ENCODE measurements at places on chromosomes 11 and 22.
A peak's percentile ranks its signal among the peaks of the same experiment; 100 is the strongest.

DNA sequence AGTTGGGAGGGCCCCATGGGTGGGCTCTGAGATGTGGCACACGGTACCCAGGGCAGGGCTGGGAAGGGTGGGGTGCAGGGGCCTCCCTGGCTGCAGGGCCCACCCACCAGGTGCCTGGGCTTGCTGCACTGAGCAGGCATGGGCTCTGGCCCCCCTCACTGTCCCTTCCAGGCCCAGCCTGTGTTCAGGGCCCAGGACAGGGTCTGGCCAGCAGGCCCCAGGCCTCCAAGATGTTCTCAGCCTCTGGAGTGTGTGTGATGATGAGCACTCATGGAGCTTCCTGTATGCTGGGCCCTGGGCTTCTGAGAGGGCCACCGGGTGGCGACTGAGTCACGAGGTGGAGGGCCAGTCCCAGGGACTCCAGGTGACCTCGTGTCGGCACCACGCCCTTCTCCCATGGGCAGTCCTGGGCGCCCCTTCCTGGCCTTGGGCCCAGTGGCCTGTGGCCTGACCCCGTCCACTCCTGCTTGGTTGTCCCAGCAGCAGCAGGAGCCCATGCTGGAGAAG is 55.9 kb upstream of the CCDC188 start:
- no peak for DNase-seq

DNA sequence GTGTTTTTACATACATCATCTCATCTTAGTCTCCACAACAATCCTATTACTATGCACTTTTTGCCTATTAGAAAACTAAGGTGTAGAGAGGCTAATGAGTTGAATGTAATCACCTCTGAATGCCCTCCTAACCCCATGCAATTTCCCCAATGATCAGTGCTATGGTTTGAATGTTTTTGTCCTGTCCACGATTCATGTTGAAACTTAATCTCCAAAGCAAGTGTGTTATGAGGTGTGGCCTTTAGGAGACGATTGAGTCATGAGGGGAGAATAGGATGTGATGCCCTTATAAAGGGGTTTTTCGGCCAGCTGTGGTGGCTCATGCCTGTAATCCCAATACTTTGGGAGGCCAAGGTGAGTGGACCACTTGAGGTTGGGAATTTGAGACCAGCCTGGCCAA is 2.0 kb upstream of the CCDC73 start:
- no peak for DNase-seq

- DNase-seq = no peak
Observed at GRCh38 chr11:13761716-13762115, 93.2 kb downstream of the FAR1 start.

DNA sequence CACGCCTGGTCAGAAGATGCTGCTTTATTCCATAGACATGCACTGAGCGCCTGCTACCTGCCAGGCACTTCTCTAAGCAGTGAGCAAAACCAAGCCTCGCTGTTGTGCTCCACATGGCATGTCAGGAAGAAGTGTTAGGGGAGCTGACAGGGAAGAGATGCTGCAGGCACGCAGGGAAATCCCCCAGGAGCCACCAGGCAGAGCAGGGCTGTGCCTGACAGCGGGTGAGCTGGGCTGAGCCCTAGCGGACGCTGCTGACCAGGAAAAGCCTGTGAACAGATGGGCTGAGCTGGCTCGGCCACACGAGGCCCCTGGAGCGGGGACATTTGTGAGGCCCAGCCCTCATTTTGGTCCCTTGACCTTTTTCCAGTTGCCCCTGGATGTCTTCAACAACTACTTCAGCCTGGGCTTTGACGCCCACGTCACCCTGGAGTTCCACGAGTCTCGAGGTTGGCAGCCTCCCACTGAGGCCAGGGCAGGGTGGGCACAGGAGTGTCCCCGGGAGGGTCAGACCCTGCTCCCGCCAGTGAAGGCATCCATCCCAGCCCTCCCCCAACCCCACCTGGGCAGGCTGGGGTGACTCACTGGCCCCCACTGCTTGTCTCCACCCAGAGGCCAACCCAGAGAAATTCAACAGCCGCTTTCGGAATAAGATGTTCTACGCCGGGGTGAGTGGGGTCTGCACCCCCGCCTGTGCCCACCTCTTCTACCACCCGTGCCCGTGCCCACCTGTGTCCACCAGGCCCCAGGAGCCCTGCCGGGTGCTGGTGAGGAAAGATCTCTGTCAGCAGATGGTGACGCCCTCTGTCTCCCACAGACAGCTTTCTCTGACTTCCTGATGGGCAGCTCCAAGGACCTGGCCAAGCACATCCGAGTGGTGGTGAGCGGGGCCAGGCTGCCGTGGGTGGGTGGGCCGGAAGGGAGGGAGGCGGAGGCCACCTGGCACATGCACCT is 7.4 kb upstream of the MDK start:
- no peak for DNase-seq

- no peak for DNase-seq
Observed at GRCh38 chr11:133595998-133596590, 63.8 kb upstream of the OPCML start.

GRCh38 chr11:40302669-40303068 is 1156.8 kb downstream of the LRRC4C start:
- DNase-seq = no peak

DNA sequence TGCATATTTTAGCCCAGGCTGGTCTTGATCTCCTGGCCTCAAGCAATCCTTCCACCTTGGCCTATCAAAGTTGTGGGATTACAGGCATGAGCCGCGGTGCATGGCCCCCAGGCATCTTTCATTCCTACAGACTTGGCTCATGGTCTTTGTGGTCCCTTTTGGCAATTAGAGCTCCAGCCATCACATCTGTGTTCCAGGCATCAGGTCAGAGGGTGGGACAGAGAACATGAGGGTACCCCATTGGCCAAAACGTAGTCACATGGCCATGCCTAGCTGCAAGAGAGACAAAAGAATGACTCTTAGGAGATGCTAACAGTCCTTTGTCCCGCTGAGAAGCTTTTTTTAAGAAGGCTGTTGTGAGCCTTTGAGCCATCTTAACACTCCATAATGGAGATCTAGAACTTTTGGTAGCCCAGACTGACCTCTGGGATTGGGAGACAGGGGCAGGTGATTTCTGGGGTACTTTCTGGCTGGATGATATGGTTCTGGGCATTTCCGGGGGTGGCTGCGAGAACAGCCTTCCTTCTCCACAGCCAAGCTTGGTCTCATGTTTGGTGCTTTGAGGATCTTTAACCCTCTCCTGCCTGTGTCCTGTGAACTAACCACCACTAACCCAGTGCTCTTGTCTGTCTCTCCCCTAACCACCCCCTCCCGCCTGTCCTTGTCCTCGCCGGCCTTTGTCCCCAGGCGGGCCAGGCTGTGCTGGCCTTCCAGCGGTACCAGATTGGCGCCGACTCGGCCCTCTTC is 18.4 kb upstream of the TAB1 start:
- no peak for DNase-seq

- DNase-seq = no peak
Observed at GRCh38 chr11:14768526-14769188, 123.4 kb downstream of the CYP2R1 start.

DNA sequence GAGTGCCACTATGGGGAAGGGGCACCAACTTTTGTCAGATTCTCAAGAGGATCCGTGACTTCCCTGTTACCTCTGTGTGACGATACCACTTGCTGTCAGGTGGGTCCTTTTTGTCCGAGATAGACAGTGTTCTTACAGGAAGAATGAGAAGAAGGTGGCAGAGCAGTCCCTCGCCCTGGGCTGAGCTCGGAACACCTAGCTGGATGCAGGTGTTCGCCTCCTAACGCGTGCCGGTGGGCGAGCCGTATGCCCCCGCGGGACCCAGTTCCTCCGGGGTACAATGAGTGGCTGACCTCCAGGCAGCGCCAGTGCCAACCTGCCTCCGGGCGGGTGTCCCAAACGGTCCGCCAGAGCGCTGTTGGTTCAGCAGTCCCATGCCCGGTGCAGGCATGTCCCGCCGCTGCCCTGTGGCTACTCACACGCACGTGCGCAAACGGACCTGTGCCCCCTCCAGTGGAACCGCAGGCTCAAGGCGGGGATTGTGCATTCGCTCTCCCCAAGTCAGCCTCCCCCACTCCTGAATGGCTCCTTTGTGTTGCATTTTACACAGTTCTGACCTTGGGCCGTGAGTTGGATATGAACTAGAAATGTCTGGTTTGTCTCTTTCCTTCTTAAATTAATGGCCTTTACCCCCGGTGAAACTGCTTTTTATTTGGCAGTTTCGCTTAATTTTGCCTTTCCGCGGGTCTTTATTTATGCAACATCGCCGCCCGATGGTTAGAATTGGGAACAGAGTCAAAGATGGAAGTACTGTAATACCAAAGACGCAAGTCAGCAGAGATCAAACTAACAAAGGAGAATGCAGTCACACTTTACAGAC is 1.1 kb upstream of the ABTB2 start:
- peak; percentile 66 for DNase-seq

GRCh38 chr11:116980136-116980793 is 118.0 kb downstream of the SIK3 start:
- DNase-seq = no peak

DNA sequence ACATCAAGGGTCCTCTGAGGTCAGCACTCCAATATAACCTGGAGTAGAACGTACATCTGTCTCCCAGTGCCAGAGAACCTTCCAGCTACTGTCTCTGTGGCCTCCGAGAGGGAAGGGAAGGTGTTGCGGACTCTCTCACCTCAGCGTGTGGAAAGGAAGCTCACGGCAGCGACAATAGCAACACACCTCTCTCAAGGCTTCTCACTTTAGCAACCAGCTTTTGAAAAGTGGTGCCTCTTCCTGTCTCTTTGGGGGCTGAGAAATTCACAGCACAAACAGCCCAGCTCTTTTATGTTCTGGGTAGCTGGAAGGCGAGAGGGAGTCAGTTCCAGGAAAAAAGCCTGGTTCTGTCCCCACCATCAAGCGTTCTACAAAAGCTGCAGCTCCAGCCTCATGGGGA is 156.9 kb upstream of the TBCEL start:
- DNase-seq = no peak

DNA sequence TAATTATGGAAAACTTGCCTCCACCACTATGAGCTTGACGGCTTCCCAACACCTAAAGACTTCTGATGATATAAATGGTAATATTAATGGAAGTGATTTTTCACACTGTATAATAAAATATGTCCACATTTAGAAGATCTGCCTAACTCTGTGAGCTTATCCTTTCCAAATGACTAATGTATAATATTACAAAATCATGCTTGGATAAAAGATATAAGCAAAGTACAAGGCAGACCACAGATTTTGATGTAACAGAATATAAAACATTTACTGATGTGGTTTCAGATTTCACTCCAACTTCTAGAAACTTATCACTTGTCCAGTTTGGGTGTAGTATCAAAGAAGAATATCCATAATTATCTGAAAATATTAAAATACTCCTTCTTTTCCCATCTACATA is 36.9 kb downstream of the GALNT18 start:
- no peak for DNase-seq

GRCh38 chr11:7019500-7020182 is 505 bp downstream of the ZNF214 start:
- peak; percentile 28 for DNase-seq

DNA sequence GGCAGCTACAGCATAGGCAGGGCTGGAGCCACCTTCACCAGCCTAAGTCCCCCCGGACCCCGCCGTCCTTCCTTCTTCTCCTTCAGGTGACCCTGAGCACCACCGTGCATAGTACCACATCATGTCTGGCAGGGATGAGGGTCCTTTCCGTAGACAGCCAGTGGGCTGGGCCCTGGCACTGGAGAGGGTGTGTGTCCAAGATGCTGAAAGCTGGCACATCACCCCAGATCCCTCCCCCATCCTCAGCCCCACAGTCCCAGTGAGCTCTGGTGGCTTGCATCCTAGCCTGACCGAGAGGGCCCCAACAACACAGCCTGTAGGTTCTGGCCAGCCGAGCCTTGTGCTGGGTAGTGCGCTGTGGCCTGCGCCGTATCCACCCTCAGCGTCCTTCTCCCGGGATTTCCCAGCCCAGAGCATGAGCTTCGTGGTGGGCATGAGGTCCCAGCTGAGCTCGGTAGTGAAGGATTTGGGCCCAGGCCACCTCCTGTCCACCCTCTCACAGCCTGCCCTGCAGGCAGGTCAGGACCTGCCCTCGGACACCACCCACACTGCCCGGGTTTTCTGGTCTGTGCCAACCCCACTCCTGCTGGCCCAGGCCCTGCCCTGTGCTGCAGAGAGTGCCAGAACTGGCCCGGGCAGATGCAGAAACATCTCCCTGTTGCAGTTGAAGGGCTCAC is 1124.3 kb downstream of the BRD1 start:
- no peak for DNase-seq

GRCh38 chr11:118112711-118113430 is 26.1 kb upstream of the SMIM35 start:
- DNase-seq = no peak

- DNase-seq = no peak
Observed at GRCh38 chr11:111206472-111206871, 39.1 kb upstream of the POU2AF2 start.

DNA sequence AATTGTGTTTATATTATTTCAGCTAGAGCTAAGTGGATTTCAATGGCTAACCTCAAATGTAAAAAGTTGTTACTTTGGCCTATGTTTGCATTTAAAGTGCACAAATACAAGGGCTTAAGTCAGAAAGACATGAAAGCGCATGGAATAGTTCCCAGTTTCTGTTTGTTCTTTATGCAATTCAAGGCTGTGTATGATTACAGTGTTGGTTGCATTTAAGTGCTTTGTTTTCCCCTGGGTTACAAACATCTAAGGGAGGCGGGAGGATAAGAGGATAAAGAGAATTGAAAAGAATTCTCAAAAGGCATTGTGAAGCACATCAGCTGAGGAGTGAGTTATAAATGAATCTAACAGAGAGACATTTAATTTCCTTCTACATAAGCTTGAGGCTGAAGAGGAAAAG is 453.4 kb downstream of the NTM start:
- no peak for DNase-seq

DNA sequence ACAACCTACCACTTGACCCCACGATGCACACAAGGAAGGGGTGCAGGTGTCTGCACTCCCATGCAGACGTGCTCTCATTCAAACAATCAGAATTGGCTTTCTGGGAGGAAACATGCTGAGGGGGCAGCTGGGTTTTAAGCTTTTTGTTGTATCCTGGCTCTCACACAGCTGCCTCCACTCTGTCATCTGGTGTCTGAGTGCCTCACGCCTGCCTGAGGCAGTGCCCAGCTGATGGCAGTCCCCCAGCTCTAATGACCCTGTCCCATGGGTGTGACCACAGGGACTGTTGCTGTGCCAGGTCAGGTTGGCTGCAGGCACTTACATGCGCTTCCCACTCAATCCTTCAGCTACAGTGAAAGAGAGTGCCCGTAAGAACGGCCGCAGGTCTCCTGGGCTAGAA is 53.7 kb downstream of the ARFGAP3 start:
- DNase-seq = no peak
